ENCODE measurements at places on chromosomes 7 and 10.

- no peak for DNase-seq
Observed at GRCh38 chr10:103947799-103948516, 19.0 kb upstream of the SLK start.

GRCh38 chr7:129782818-129783583 is 169.8 kb downstream of the UBE2H start:
- no peak for DNase-seq

DNA sequence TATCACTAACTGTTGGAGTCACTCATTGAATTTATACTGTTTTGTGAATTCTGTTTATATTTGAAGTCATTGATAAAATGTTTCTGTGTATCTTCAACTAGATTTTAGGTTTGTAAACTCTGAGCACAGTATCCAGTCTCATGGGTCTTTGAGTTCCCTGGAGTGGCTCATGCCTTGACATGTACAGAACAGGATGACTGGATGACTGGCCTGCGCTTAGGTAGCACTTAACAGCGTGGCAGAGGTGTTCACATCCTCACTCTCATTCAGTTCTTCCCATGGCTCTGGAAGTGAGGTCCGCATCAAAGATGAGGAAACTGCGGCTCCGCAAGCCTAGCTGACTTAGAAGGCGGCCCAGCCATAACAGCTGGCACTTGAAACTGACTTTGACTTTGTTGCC is 576.9 kb downstream of the SUGCT start:
- DNase-seq, result no peak

- no peak for DNase-seq
Observed at GRCh38 chr10:56028298-56029132, 332.5 kb downstream of the ZWINT start.

- no peak for DNase-seq
Observed at GRCh38 chr10:104831272-104831671, 190.2 kb downstream of the SORCS3 start.

DNA sequence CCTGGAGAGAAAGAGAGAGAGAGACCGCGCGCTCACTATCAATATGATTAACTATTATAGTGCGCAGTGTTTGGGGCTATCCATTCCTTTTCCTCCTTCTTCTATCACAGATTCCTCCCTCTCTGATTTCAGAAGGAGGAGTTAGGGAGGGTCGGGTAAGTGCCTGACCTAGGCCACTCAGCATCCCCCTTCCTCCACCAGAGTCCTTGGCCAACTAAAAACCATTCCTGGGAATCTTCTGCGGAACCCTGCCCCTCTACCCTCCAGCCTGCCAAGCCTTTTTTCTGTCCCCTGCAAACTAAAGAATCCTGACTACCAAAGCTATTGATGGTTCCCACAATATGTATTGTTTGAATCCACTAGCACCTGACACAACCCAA is 256.2 kb upstream of the NFE2L3 start:
- DNase-seq, result no peak

DNA sequence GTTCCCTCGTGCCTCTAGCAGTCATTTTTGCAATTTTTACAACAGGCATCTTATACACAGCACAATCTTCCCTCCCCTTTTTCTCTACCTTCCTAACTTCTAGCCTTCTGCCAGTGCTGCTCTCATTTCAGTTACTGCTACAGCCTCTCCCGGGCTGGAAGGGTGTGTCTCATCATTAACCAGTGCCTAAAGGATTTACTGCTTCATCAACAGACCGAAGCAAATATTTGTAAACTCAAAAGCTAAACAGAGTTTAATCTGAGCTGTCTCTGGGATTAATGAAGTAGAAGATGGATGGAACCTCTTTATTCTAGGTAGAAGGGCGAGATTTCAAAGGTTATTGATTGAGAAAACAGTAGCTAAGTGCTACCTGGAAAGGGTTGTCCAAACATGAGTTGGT is 94.3 kb downstream of the PRPF18 start:
- no peak for DNase-seq

- DNase-seq, result no peak
Observed at GRCh38 chr7:139582671-139583155, 59.2 kb downstream of the CLEC2L start.

DNA sequence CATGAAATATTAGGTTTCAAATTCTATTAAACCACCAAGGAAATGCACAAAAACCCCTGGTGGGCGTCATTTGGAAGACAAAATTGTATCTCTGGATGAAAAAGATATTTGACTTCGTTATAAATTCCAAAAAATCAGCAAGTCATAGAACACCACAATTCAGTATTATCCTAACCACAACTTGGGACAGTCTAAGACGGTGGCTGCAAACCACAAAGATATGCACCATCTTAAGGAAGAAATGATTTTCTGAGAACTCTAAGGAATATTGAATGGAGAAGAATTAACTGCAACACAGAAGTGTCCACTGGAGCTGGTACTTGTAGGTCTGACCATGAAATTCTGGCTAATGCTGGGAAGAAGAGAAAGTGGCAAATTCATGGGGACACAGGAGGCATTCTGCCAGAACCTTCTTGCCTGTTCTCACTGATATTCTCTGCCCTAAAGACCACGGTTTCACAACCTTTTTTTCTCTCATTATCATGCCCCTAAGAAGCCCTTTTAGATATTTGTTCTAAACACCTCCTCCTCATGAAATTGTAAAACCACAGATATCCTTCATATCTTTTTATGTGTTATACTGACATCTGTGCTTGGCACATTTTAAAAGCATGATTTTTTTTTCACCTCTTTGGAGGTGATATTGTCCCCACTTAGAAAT is 92.9 kb downstream of the SFMBT2 start:
- no peak for DNase-seq

DNA sequence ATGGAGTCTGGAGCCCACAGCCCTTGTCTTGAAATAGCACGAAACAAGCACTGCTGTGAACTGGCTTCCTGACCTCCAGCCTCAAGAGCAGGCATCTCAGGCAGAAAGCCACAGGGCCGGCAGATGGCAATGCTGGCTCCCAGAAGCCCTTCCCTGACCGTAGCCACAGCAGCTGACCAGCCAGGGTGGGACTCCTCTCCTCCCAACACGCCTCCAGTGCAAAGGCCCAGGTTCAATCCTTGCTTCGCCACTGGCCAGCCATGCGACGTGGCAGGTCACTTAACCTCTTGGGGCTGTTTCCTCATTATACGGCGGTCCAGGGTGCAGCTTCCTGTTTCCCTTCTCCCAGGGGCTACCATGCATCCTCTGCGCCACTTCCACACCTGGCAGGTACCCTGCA is 12.8 kb downstream of the PRKAG2 start:
- DNase-seq, result no peak

DNA sequence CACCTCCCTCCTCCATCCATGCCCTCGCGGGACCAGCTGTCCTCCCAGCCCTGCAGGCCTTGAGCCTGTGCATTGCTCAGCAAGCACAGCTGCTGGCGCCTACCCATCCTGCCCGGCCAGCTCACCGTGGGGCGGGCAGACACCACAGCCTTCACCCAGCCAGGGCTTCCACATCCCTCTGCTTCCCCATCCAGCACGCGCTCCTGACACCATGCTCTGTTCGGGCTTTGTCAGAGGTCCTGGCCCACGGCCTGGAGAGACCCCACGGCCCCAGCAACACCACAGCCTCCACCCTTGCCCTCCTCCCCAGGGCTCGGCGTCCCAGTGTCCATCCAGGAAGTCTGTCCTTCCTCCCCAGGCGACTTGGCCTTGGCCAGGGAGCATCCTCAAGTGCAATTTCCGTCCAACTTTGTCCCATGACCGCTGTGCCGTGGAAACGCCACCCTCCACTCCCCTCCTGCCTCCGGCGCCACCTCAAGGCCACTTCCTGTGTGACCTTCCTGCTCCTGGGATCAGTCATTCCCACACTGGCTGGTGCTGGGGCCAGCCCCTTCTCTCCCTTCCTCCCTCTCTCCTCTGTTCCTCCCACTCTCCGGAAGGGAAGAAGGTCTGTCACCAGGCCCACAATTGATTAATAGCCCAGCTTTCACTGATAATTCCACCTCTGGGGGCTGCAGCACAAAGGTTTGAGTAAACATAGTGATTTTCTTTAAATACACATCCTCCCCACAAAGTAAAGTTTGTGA is 71.5 kb upstream of the SMNDC1 start:
- DNase-seq, result no peak

GRCh38 chr10:6558272-6558671 is 21.8 kb downstream of the PRKCQ start:
- DNase-seq, result no peak
